ENCODE measurements at places on chromosomes 1 and 21.

- DNase-seq = no peak
Observed at GRCh38 chr1:173175514-173176145, 31.5 kb downstream of the TNFSF4 start.

DNA sequence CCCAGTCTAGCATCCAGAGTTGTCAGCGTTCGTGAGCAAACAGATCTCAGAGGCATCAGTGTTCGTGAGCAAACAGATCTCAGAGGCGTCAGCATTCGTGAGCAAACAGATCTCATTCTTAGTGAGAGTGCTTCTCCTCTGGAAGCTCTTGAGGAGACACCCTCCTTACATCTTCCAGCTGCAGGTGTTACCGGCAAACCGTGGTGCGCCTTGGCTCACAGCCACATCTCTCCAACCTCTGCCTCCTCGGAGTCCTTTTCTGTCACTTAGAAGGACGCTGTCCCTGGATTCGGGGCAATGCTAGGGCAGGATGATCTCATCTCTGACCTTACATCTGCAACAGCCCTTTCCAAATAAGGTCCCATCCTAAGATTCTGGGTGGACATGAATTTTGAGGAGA is 14.6 kb upstream of the UMODL1 start:
- no peak for DNase-seq

GRCh38 chr1:26168410-26169197 is at the start of gene C1orf232:
Gene C1orf232 (minus strand): TSS chr1:26168963. CDS start chr1:26168499, 464 bp downstream.
- peak; percentile 74 for DNase-seq

GRCh38 chr1:180912801-180913565 is at the start of gene KIAA1614:
Gene KIAA1614 (plus strand): TSS chr1:180912897. CDS start chr1:180913244, 347 bp downstream.
- no peak for DNase-seq

DNA sequence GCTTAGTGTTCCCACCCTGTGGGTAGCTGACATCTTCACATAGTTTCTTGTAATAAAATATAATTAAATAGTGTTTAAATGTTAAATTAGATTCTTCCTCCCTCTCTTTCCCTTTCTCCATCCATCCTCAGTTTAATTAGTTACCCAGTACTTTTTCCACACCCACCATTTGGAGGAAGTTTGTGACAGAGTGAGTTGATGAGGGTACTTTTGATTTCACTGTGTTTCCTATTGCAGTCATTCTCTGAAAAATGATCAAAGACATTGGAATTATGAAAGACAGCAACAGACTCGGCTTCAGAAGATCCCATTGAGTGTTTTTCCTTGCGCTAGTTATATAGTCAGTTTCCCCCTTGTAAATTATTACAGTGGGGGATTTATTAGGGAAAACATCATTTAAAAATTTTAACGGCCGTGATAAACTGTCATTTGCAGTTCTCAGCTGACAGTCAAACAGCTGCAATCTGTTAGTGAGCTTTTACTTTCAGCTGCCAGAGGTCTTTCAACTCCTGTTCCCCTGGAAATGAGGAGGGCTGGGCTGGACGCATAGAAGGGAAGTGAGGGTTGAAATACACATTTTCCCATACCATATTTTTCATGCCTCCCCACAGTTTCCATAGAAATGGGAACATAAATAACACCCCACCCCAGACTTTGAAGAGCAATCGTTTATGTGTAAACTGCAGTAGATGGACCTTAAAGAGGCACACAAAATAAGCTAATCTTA is 61.3 kb upstream of the CACYBP start:
- no peak for DNase-seq

DNA sequence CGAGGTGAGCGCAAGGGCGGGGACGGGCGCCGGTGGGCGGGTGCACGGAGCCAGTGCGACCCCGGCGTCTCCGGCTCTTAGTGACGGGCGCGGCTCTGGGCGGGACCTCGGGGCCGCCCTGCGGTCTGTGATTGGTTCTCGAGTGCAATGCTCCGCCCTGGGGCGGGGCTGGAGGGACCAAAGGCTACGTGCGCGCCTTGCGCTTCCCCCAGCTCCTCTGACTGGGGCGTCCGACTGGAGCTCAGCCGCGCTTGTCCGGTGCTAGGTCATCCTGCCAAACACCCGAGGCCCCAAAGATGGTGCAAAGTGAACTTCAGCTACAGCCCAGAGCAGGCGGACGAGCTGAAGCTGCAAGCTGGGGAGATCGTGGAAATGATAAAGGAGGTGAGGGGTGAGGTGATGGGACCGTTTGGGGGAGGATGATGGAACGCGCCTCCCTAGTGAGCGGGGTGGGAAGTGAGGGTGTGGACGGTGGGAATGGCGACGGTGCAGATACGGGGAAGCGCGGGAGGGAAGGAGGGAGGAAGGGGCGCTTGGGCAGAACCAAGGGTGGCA is 811 bp downstream of the SH3D21 start:
- peak; percentile 86 for DNase-seq

GRCh38 chr21:21003701-21004100 is 5.5 kb downstream of the NCAM2 start:
- no peak for DNase-seq

DNA sequence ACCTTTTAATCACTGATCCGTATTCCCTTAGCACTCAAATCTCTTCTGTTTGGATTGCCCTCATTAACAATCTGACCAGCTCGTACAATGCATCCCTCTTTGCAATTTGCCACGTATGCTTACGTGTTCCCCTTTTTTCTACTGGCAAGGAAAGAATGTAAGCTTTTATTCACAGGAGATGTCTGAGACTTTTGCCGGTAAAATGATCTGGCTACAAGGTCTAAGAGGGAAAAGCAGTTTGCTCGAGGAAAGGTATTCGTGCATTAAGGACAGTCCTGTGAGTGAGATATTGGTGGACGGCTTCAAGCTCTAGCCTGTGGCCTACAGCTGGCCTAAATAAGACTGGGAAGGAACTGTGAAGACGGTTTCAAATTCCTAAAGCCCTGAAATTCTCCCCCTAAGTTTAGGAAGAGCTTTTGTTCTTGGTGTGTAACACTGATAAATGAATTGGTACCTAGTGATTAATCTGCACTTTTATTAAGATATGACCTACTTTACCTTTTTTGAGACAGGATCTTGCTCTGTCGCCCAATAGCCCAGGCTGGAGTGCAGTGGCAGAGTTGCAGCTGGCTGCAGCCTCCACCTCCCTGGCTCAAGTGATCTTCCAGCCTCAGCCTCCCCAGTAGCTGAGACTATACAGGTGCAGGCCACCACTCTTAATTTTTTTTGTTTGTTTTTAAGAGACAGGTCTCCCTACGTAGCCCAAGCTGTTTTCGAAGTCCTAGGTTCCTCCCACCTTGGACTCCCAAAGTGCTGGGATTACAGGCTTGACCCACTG is 895 bp upstream of the UBR4 start:
- DNase-seq = no peak

DNA sequence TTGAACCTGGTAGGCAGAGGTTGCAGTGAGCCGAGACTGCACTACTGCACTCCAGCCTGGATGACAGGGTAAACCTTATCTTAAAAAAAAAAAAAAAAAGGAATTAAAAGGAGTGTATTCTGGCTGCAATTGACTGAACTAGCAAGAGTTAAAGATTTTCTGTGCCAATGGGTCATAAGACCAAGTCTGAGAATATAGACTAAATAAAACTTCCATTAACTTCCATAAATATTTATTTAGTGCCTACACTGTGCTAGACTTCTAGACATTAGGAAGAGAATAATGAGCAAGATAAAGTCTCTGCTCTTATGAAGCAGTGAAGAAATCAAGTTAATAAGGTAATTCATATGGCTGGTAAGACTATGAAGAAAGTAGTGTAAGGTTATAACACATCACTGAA is 27.2 kb downstream of the DPH5 start:
- DNase-seq = no peak

GRCh38 chr1:241902391-241903065 is 54.5 kb downstream of the EXO1 start:
- DNase-seq = no peak

- DNase-seq = no peak
Observed at GRCh38 chr1:185560760-185561159, 173.4 kb upstream of the HMCN1 start.

DNA sequence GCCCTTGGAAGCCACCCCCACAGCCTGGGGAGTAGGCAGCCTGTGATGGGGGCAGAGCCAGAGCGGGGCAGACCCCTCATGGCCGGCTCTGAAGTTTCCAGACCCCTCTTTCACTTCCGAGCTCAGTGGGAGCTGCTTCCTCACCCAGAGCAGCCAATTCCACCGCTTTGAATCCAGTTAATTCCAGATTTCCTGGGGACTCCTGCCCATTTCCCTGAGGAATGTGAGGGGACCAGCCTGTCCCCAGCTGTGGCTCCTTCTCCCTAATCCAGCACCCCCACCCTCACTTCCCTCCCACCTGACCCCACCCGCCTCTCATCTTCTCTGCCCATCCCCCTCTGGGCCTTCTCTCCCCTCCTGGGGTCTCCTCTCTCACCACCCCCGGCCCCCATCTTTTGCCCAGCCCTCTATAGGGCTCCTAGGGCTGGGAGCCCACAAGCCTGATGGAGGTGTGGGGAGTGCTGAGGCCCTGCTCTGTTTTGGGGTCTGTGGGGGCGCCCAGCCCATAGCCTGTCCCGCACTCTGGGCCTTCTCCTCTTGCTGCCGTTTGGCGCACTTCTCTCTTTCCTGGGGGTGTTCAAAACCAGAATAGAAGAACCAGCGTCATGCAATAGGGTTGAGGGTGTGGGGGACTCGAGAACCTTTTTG is 26.2 kb upstream of the TNFRSF1B start:
- no peak for DNase-seq

DNA sequence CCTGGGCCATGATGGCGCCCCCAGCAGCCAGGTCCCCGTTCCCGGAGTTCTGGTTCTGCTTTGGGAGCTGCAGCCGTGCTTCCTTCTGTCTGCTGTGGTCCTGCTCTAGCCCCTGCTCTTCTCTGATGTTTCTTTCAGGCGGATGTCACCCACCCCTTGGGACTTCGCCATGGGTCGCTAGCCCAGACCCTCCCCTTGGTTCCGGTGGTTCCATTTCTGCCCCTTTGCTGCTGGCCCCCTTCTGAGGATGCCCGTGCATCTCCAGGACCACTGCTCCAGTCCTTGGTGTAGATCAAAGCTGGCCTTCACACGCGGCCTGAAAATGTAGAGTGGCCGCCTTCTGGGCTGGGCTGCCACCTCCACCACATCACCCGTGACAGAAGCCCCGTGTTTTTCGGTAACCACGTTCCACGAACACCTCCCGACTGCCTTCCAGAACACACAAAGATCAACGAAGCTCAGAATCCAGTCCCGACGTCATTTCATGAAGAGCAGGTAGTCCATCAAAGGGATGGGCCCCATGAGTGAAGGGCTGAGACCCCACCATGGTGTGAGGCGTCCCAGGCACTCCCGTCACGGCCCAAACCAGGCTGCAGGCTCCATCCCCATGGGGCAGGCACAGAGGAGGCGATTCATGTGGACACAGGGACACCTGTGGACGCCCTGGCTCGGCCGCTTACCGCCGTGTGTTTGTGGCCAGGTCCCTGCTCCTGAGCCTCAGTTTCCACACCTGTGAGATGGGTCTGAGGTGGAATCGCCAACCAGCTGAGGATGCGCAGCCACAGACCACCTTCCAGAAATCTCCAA is 24.4 kb downstream of the KRTAP10-1 start:
- no peak for DNase-seq

- peak; percentile 59 for DNase-seq
Observed at GRCh38 chr1:29197590-29197924, 15.9 kb upstream of the SRSF4 start.

DNA sequence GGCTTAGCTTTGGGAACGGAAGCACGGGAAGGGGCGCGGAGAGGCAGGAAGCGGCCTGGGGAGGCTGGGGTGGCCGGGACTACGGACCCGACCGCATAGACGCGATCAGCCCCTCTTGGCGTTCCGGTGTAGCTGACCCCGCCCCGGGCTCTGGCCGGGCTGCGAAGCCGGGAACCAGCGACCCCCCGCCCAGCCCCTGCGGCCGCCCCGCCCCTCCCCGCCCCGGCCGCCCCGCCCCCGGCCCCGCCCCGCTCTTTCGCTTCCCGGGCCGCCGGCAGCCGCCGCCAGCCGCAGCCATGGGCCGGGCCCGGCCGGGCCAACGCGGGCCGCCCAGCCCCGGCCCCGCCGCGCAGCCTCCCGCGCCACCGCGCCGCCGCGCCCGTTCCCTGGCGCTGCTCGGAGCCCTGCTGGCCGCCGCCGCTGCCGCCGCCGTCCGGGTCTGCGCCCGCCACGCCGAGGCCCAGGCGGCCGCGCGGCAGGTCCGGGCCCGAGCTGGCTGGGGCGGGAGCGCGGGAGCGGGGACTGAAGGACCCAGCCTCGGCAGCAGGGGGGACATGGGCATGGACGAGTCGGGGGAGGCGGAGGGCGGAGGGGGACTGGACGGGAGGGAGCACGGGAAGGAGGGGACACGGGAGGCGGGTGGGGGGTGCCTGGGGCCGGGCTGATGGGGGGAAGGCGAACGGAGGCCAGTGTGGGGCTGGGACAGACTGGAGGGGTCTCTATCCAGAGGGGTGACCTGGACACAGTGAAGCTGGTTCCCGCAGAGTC is at the start of gene SELENON:
Gene SELENON (plus strand): TSS at position 259 of the 768 bp plus-strand sequence. CDS start 38 bp downstream, at position 297.
- no peak for DNase-seq

DNA sequence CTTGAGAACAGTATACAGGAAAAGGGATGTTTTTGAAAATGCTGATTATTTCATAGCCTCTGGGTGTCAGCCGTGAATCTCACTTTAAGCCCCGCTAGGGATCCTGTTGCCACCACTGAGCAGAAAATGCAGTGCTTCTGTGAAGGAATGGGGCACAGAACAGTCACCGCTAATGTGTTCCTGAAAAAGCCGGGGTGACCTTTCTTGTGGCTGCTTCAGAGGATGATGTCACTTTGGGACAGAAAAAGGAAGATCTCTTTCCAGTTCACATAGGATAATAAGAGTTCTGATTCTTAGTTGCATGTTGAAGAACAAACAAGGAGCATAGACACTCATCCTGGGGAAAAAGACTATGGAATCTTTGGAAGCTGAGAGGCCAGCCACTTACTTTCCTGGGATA is 349.6 kb downstream of the DISC1 start:
- no peak for DNase-seq

GRCh38 chr1:16248603-16249516 is 11.9 kb upstream of the CPLANE2 start:
- DNase-seq = peak; percentile 90

DNA sequence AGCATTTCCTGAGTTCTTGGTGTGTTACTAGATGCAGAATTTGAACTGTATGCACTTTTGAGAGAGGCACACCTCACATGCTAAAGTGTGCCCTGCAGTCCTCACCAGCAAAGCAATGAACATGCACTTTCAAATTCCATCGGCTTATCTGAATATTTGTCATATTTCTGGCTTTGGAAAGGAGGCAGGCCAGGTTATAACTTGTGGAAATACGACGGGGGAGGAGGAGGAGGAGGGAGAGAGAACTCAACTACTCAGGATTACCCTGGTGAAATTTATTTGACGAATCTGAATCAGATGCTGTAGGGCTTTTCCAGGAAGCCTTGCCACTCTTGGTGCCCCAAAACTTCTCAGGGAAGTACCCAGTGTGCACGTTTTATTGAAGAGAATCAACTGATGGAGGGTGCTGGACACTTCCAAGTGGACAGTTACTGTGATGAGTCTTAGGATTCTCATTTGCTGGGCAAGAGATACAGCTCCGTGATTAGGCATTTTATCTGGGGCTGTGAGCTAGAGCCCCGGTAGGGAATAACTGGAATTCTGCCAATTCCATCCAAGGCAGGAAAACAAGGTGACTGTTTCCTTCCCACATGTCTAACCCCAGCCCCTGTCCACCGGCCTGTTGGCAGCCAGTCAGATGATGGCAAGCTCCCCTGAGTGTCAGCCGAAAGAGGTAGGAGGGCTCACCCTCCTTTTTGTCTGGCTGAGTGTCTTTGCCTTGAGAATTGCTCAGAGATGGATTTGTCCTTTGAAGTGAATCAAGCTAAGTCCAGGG is 3.8 kb downstream of the PDPN start:
- DNase-seq = no peak
